ENCODE measurements at places on chromosomes 3 and 15.

- no peak for DNase-seq
Measured at GRCh38 chr3:182973047-182973446, 7.3 kb downstream of the DCUN1D1 start.

- no peak for DNase-seq
Measured at GRCh38 chr15:92579486-92579885, 76.1 kb downstream of the FAM174B start.

DNA sequence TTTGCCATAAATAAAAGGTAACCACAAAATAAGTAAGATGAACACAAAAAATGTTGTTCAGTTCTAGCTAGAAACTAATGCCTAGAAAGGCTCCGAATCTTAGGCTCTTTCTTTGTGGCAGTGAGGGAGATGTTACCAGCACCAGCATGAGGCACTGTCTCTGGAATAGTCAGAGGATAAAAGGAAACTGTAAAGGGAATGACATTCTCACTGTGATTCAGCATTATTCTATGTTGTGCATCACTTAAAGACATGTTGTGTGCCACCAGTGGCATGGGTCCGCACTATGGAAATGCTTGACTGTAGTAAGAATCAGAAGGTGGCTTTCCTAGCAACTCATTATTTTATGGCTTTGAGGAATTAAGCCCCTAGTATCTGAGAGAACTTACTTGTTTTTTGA is 70.8 kb downstream of the SEC22A start:
- DNase-seq = no peak

GRCh38 chr3:106371971-106372805 is 503.4 kb upstream of the CBLB start:
- DNase-seq = no peak

DNA sequence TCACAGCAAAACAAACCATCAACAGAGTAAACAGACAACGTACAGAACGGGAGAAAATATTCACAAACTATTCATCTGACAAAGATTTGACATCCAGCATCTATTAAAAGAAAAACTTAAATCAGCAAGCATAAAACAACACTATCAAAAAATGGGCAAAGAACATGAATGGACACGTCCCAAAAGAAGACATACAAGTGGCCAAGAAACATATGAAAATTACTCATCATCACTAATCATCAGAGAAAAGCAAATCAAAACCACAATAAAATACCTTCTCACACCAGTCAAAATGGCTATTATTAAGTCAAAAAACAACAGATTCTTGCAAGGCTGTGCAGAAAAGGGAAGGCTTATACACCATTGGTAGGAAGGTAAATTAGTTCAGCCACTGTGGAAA is 13.7 kb upstream of the SERPINI2 start:
- no peak for DNase-seq

GRCh38 chr15:83030021-83030420 is 18.6 kb upstream of the C15orf40 start:
- no peak for DNase-seq

DNA sequence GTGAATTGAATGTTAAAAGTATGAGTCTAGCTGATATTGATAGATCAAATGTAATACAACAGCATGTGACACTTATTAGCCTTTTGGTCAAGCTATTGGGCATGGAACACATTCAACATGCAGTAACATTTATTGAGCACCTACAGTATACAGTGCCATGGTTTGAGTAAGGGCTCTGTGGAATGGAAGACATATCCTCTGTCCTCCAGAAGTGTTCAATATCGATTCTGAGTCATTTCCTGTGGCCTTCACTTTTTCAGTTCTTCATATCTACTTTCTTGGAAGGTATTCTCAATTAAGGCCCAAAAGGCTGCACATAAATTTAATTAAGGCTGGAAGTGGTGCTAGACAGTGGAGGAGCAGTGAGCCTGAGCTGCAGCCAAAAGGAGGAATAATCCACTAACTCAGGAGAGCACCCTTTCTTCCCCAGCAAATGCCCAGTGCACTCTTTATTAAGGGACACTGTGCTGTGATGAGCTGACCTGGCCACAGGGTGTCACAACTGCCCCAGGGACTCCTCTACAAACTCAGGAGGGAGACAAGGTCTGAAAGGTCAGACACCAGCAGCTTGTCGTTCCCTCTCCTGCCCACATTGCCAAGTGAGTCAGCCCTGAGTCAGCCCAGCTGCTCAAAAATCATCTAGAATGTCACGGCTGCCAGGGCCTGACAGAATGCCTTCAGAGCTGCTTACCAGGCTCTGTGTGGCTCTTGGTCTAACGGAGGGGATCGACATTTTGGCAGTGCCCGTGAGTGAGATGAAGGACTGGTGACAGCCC is 544.8 kb downstream of the AGBL1 start:
- DNase-seq = peak; percentile 65

DNA sequence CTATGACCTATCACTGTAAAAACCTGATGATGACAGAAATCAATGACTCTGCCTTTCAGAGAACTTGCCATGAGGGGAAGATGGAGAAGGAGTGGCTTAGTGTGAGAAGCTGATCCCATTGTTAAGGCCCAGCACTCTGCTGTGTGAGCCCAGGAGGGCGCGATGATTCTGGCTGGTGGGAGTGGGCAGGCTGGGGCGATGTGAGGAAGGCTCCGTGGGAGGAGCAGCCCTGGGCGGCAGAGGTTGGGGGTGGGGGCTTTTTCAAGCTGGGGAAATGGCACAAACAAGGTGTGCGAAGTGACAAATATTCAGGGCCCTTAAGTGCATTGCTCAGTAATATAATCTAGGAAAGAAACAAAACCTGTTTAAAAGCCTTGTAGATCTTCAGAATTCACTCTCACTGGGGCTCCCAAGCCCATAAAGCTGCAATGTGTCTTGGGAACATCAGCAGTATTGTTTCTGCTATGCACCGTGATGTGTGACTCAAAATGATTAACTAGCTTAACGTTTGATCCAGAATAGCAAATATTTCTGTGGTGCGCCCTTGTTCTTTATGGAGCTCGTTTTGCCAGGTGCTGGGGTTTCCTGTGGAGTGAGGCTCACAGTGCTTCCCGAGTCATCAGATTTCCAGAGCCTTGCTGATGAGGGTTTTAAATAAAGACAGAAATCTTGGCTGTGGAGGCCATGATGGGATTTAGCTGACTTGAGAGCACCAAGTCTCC is 141.0 kb downstream of the CHDH start:
- no peak for DNase-seq

GRCh38 chr3:30370681-30371271 is 235.6 kb upstream of the TGFBR2 start:
- DNase-seq = no peak

DNA sequence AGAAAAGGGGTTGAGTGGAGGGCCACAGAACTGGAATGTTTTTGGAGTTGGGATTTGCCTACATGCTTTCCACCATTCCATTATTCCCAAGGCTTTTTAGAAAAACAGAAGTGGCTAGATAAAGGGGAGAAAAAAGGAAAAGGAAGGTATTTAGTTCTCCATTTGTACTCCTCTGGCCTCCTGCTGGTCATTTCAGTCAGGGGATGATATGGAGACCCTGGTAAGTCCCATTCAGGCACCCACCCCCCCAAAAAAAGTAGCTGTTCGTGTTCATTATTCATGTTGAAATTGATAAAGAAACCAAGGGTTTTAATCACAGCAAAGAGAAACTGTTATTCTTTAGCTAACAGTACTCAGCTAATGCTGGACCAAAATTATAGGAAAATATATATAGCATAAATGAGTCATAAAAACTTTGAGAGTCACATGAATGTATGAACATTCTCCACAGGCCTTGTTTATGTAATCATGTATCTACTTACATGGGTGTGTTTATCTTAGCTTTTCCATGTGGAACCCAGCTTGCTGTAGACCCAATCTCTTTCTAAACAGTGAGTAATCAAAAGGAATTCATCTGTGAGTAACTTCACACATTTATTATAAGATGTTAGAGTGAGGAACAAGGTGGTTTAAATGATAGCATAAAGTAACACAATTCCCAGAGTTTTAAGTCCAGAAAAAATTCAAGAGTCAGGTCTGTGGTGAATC is 167.2 kb downstream of the KCNMB2 start:
- no peak for DNase-seq

- no peak for DNase-seq
Measured at GRCh38 chr15:83889995-83890394, 236.1 kb downstream of the ADAMTSL3 start.

DNA sequence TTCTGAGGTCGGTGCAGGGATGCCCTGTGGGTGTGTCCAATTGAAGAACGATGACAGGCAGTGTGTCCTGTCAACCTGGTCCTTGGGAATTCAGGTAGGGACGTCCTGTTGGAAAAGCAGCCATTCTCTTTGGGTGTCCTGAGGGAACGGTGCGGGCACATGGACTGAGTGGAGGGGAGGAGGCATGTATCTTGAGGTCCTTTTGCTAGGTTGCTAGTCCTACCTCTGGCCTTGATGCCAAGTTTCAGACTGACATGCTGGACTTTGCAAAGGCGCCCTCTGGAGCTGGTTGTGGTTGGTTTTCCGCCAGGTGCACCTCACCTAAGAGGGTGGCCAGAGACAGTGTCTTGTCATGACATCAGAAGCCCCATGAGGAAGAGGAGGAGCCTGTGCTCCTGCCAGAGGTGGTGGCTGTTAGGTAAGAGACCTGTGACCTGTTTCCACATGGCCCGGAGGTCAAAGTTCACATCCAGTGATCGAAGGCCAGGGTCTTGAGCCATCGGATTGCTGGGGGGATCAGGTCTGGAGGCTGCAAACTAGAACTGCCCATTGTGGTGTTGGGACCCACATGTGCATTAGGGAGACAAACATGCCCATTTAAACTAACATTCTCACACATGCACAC is 106.3 kb downstream of the SNRPN start:
- no peak for DNase-seq

DNA sequence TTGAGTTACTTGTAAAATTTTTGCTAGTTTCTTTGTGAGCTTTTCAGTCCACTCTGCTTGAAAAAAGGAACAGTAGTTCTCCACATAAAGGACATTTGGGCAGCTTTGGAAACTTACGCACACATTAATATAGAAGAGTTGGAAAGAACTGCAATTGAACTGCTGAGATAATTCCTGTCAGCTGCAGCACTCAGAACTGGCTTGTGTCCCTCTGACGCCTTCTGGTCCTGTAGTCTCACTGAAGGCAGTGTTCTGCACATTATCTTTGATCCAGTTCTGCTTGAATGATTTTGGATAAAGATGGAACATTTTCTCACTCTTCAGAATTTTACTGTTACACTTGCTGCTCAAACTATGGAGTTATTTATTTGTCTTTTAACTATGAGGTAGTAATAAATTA is 901.9 kb downstream of the OTOL1 start:
- DNase-seq = no peak

- no peak for DNase-seq
Measured at GRCh38 chr3:197041875-197042488, 12.4 kb upstream of the MELTF start.

DNA sequence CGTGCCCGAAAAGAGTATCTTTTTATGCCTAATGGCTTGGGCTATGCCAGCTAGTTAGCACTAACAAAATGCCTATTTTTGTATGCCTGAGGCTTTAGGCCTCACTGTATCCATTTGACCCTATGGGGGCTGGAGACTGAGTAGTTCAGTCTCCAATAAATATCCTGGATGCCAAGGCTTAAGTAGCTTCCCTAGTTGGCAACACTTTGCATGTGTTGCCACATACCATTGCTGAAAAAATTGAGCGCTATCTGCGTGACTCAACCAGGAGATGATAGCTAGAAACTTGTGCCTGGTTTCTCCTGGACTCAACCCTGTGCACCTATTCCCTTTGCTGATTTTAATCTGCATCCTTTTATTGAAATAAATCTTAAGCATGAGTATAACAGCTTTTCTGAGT is 58.4 kb upstream of the ATP2C1 start:
- DNase-seq = no peak

DNA sequence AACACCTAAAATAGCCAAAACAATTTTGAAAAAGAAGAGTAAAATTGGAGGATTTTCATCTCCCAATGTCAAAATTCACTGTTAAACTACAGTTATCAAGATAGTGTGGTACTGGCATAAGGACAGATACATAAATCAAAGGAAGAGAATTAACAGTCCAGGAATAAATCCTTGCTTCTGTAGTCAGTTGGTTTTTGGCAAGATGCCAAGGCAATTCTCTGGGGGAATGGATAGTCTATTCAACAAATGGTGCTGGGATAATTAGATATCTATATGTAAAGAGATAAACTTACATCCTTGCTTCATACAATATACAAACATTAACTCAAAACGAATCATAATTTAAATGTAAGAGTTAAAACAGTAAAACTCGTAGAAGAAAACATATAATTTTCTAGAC is 57.9 kb upstream of the SELENOK start:
- no peak for DNase-seq

GRCh38 chr3:193874512-193874911 is 261.4 kb upstream of the HES1 start:
- no peak for DNase-seq

DNA sequence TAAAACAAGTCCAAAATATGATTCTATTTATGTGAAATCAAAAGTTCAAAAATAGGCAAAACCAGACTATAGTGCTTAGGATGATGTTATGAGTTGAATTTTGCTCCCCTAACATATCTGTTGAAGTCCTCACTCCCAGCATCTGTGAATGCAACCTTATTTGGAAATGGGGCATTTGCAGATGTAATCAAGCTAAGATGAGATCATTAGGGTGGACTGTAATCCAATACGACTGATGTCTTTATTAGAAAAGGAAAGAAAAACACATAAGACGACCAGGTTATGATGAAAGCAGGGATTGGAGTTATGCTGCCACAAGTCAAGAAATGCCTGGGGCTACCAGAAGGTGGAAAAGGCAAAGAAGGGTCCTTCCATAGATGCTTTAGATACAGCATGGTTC is 110.5 kb upstream of the CCDC39 start:
- DNase-seq = no peak

DNA sequence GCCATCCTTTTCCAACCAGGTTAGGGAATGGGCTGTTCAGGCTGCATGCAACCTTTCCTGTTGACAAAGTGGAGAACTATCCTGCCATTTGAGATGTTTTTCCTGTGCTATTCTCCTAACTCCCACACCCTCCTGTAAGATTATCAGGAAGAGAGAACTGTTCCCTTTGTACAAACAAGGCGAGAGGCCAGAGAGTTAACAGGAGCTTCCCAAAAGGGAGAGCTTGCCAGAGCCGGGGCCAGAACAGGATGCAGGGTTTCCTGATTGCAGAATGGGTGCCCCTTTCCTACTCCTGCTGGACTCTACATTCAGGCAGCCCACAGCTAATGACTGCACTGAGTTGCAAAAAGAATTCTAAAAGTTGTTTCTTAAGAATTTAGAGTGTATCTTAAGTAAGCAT is 17.1 kb downstream of the PML start:
- DNase-seq = no peak

DNA sequence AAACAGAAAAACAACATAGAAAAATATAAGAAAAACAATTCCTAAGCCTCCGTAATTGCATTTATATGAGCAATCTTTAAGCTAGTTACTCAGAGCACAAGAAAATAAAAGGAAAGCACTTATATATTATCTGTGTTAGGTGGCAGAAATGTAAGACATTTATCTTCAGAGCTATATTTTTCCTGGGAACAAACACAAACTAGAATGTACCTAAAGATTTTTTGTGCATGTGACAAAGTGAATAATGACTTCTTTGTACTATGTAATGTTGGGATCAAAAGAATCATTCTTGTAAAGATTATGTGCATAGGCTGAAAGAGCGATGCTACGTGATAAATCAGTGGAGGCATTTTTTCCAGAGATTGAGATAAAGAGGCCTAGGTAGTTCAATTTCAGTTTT is 111.3 kb upstream of the GMNC start:
- DNase-seq = no peak

- no peak for DNase-seq
Measured at GRCh38 chr3:190581041-190581541, 67.2 kb downstream of the IL1RAP start.

Data from activated gamma-delta T cell treated with anti-CD3 and anti-CD28 coated beads, Interleukin-2, amount 50 U/mL, for 16 hours (primary cell).